ENCODE measurements at places on chromosomes 5 and 9.

DNA sequence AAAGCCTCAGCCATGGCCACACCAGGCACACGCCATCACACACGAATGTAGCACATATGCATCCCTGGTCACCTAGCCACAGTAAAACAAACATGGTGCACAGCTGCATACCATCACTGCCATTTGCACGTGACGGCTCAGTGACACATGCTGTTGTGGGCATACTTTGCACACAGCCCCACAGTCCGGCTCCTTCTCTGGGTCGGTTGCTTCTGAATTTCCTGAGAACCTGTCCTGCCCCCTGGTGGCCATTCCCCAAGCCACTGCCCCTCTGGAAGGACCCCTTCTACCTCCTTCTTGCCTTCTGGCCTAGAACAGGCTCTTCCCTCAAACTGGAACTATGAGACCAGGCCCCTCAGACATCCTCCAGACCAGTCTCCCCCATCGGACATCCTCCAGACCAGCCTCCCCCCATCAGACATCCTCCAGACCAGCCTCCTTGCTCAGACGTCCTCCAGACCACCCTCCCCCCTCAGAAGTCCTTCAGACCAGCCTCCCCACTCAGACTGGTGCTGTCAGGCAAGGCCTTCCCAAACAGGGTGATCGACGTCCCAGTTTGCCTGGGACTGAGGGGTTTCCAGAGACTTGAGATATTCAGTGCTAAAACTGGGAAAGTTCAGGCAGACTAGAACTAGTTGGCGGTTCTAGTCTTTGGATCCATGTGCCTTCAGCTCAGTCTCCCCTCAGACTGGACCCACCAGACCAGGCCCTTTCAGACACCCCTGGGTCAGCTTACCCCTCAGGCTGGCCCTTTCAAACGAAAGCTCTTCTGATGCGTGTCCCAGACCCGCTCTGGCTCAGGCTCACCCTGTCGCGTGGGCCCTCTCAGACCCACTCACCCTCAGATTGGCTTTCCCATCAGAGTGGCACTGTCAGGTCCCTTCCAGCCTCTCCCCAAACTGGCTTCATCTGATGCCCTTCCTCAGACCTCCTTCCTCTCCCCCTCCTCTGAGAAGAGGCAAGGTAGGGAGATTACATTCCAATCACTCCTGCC lies 24.3 kb upstream of the ENHO start:
- DNase-seq, result peak; percentile 65

DNA sequence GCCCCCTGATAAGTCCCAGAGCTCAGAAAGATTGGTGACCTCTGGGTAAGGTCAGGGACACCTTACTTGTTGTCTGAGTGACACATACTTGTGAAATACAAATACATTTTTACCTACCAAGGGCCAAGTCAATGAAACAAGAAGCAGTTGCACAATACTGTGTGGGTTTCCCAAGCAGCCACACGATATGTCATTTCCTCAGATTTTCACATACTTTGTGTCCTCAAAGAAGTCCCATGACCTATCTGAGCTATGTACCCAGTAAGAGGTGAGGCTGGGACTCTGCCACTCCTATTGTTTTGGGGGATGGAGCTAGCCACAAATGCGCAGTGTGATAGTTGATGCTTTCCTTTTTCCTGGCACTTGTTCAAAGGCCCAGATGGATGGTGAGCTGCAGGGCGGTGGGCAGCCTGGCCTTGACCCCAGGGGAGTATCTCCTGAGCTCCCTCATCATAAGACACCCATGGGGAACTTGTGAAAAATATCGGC lies 4.8 kb upstream of the SLC25A51 start:
- no peak for DNase-seq

DNA sequence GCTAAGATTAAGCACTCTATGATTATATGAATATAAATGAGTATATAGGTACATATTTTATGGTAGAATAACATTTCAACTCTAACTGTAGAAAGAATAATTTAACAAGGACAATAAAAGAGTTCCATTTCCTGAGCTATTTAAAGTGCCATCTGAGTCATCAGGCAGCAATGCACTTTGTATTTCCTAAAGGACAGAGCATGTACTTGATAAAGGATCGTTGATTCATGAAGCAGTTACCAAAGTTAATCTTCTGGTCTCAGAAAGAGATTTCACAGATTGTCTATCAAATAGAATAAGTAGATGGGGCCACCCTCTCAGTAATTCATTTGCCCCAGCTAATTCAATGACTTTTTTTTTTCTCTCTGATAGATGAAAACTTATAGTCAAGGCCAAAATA lies 747.8 kb downstream of the CDH18 start:
- DNase-seq, result no peak

DNA sequence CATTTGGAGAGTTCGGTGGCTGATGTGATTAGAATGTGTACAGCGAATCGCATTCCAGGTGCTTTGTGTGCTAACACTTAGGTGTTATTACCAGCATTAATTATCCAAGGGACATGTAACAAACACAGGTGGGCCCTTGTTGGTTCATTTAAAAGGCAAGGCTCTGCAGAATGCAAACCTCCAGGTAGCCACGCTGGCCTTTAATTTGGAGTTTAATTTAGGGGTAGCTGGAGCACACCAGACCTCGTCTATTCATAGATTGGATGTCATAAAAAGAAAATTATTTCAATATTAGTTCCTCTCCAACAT lies 191.1 kb downstream of the MAT2B start:
- no peak for DNase-seq

GRCh38 chr5:95857185-95857945 lies 34.8 kb upstream of the GLRX start:
- DNase-seq, result no peak

- DNase-seq, result no peak
Observed at GRCh38 chr5:53253421-53253871, 143.9 kb upstream of the MOCS2 start.

GRCh38 chr5:56993241-56993640 lies 41.3 kb upstream of the MIER3 start:
- DNase-seq, result no peak

DNA sequence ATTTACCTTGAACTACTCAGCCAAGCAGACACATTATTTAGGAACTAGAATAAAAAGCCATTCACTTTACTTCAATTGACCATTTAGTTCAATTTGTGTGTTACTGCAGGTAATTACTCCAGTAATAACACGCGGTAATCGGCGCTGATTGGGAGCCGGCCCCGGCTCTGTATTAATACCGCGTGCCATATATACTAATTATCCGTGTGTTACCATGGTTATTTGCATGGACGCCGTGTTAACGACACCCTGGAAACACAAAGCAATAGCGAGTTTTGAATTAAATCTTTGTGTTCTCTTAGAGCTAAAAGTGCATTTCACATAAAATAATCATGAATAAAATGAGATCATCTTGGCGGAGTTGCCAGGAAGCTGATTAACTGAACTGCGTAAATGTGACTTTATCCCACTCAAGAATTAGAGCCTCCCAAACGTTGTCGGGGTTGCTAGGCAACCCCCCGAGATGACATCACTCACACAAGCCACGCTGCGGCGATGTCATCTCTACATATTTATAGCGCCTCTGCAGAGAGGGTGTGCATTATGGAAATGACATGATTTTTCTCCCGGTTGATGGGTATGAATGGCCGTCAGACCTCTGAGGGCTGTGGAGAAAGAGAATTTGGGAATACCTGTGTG lies 41.4 kb upstream of the RNU6ATAC start:
- DNase-seq, result peak; percentile 70

GRCh38 chr9:116162241-116162781 lies 8.7 kb downstream of the PAPPA start:
- DNase-seq, result no peak

DNA sequence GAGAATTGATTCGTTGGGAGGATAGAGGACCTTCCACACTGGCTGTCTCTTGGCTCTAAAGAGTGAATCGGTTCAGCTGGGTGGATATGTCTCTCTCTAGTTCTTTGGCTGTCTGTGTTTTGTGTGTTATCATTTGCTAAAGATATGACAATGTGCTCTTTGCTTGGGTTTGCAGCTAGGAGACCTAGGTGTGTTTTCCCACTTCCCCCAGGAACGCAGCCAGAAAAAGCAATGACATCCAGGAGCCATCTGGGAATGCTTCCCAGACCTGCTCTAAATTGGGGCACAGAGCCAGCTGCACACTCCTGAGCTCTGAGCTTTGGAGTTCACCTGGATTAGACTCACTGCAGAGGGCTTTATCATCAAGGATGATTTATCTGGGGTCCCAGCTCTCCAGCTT lies 12.8 kb upstream of the PDZD2 start:
- DNase-seq, result peak; percentile 28

GRCh38 chr5:167412556-167412955 lies 878.9 kb upstream of the WWC1 start:
- no peak for DNase-seq

DNA sequence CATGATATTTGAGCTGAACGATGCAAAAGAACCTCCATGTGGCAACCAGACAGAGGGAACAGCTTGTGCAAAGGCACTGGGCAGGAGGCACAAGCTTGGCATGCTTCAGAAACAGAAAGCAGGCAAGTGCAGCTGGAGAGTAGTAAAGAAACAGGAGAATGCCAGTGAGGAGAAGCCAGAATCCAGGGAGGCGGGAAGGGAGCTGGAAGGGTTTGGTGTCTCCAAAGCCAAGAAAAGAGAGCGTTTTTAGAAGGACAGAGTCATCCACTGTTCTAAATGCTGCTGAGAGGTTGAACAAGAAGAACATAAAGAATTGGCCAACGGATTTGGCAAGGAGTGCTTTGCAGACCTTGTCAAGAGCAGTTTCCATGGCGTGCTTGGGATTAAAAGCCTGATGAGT lies 124.7 kb downstream of the TLE1 start:
- DNase-seq, result no peak

DNA sequence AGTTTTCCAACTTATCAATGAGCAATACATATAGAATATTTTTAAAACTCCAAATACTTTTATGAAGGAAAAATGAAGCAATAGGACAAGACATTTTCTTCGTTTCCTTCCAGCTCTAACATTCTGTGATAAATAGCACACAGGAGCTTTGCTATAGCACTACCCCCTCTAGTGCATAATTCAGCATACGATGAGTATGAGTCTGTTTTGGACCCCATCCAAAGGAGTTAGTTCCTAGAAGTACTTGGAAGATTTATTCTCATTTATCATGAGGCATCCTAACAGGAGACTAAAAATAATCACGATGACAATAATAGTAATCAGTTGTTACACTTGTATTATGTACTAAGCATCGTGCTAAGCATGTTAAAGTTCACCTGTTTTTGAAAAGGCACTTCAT lies 1061.3 kb upstream of the DMAC1 start:
- DNase-seq, result no peak

- peak; percentile 58 for DNase-seq
Observed at GRCh38 chr5:163564321-163564938, 59.0 kb downstream of the MAT2B start.

Data from SK-N-SH (cell line).